ENCODE measurements at places on chromosomes 3 and 15.

GRCh38 chr3:122231465-122232157, 48.1 kb downstream of the CASR start:
- no peak for DNase-seq

DNA sequence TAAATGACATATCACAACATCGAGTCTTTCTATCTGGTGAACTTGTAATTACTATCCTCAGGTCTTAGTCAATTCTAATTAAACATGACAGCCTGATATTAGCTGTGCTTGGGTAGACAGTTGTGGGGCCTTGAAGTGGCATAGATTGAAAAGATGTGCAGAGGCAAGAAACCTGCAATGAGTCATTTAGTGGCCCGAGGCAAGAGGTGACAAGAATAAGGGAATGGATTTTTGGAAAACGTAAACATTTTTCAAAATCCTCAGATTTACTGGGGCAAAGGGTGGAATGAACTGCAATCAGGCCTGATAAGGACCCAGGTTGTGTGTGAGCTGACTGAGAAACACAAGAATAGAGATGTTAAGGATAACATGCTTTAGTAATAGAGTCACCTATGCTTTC, 29.5 kb upstream of the ULK4 start:
- DNase-seq, result no peak

DNA sequence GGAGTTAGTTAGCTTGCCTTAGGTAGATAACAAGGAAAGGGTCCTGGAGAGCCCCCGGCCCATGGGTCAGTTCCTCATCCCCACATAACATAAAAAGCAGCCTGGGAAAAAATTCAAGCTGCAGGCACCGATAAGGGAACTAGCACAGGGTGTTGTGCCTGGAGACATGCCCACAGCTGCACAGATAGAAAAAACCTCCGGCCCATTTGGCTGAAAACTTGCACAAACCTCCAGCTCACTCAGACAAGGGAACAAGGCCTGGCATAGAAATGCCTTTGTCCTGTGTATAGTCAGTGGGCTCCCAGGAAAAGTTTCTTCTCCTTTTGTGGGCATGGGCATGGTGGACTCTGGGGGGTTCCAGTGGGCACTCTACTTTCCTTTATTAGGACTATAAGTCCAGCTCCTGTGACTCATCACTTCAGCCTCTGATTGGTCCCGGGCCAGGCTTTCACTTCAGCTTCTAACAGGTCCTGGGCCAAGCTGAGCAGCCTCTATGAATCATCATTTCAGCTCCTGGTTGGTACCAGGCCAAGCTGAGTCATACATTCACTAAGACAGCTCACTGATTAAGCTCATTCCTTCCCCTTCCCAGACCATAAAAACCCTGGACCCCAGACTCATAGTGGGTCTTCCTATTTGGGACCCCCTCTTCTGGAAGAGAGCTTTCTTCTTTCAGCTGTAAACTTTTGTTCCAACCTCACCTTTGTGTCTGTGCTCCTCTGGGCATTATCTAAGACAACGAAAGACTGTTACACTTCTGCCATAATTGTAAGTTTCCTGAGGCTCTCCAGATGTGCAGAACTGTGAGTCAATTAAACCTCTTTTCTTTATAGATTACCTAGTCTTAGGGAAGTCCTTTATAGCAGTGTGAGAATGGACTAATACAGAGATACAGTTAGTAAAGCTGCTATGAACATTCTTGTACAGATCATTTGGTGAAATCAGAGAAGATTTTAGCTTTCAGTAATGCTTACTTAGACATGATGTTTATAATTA, 348.0 kb upstream of the DPPA4 start:
- DNase-seq, result no peak

DNA sequence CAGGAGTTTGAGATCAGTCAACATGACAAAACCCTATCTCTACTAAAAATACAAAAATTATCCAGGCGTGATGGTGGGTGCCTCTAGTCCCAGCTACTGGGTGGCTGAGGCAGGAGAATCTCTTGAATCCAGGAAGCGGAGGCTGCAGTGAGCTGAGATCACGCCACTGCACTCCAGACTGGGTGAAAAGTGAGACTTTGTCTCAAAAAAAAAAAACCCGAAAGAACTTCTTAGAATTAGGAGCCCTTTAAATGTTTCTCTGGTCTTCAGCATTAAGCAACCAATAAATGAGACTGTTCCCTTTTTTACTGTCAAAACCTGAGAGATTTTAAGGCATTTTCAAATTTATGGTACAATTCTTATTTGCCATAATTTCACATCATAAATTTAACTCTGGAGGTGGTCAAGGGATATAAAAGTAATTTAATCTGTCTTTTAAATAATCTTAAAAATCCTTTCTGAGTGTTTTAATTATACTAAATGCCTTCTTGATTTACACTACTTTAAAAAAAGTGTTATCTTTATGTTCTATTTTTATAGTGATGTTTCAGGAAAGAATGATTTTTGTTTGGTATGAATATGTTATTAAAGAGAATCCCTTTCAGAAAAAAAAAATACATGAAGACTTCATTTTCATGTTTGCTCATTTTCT, 10.1 kb downstream of the PCOLCE2 start:
- no peak for DNase-seq

DNA sequence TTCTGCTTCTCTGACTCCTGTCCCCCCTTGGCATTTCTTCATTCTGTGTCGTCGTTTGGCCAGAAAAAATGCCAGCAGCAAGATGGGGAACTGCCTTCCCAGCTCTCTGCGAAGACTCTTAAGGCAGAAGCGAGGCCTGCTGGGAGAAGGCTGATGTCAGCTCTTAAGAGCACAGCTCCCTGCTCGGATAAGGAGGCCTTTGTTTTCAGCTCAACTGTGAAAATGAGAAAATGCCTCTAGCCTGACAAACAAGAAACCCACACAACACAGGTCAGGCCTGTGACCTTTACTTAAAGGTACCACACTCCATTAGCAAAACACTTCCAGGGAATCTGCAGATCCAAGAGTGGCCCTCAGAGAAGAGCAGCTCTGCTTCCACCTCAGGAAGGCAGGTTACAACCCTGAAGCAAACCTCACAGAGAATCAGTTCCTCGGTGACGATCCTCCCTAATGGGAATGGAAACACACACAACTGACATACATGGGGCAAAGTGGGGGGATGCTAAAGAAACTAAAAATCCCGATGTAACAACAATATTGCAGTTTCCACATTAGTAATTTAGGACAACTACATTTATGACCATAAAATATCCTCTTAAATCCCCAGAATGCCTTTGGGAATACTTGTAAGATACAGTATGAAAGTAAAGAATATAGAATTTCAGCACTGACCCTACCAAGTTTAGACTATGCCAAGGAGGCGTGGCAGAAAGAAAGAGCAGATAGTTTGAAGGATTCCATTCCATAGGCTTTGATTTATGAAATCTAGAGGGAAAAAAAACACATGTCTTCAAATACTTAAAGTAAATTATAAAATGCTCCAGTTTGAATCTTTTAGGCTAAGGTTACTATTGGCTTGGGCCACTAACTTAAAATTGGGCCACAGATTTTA, 52.1 kb downstream of the VGLL4 start:
- no peak for DNase-seq

- no peak for DNase-seq
These were observed 2.9 kb downstream of the NR2F2 start for GRCh38 chr15:96333131-96334016.
